CD4-positive, alpha-beta T cell treated with Interleukin-1 beta for 1 hour (primary cell): ENCODE measurements at places on chromosomes 1 and 21.

GRCh38 chr21:45724345-45724961 is 80.9 kb downstream of the PCBP3 start:
- DNase-seq, result no peak

- no peak for DNase-seq
Observed at GRCh38 chr1:235935235-235936225, 68.8 kb upstream of the LYST start.

DNA sequence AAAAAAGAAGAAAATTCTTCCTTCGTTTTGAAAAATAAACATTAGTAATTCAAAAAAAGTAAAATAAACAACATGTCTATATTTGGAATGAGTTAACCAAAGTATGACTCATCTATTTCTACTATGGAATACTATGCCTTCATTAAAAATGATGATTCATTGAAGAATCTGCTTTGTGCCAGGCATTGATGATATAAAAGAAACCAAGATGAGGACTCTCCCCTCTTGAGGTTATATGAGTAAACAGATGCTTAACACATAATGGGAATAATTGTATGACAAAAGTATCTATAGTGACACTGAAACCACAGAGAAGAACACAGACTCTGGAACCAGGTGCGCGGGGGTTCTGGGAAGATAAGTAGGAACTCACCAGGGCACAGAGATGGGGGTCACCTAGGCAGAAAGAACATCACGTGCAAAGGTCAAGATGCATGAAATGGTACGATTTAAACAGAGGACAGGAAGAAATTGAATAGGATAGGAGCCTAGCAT is 18.8 kb downstream of the ELF3 start:
- DNase-seq, result no peak

GRCh38 chr1:24189528-24189927 is 2.4 kb upstream of the IFNLR1 start:
- peak; percentile 35 for DNase-seq

DNA sequence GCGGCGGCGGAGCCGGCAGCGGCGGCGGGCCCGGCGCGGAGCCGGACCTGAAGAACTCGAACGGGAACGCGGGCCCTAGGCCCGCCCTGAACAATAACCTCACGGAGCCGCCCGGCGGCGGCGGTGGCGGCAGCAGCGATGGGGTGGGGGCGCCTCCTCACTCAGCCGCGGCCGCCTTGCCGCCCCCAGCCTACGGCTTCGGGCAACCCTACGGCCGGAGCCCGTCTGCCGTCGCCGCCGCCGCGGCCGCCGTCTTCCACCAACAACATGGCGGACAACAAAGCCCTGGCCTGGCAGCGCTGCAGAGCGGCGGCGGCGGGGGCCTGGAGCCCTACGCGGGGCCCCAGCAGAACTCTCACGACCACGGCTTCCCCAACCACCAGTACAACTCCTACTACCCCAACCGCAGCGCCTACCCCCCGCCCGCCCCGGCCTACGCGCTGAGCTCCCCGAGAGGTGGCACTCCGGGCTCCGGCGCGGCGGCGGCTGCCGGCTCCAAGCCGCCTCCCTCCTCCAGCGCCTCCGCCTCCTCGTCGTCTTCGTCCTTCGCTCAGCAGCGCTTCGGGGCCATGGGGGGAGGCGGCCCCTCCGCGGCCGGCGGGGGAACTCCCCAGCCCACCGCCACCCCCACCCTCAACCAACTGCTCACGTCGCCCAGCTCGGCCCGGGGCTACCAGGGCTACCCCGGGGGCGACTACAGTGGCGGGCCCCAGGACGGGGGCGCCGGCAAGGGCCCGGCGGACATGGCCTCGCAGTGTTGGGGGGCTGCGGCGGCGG is 1.0 kb downstream of the ARID1A start:
- DNase-seq, result peak; percentile 68

GRCh38 chr1:116390195-116390594 is 17.2 kb downstream of the ATP1A1 start:
- DNase-seq, result peak; percentile 38

DNA sequence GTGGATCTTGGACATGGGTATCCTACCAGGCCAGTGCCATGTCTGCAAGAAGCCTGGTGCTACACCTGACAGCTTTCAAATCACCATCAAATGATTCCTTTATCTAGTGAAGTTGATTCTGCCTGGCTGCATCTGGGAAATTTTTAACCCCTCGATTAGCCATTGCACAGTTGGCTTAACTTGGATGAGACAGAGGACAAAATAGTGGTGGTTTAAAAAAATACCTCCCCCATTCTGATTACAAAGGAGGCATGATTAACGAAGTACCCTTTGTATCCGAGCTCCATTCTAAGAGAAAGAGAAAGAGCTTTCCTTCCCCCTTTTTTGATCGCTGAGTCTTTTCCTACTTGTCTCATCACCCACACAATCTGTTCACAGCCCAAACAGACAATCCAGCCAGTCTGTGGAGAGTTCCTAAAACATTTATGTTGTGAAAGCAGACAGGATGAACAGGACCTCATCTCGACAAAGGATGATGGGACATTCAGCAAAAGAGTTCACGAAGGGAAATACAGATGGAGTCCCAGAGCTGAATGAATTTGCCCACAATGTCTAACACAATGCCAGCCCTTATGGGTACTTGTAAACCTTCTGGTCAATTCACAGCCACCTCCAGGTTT is 20.5 kb downstream of the WLS start:
- DNase-seq, result no peak

GRCh38 chr1:96357141-96357765 is 364.3 kb upstream of the PTBP2 start:
- DNase-seq, result no peak

- DNase-seq, result no peak
Observed at GRCh38 chr1:169160845-169161495, 54.5 kb downstream of the ATP1B1 start.

DNA sequence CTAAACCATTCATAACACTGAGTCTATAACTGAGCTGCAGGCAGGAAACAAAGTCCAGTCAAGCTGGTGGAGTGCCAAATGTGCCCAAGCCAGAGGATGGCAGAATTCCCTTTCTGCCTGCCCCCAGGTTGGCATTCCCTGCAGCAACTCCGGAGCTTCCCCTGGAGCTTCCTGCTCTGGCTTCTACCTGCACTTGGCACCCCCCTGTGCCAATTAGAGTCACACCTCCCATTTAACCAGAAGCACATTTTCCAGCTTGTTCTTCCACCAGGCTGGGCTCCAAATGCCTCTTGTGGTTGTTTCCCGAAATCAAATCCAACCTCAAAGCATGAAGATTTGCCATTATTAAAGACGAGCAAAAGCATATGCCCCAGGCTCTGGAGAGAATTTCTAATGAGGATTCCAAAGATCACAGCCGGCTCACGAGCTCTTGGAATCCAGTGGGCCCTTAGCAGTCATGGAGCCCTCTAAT is 294.5 kb downstream of the RRAGC start:
- no peak for DNase-seq

GRCh38 chr1:9425859-9426258 is 113.4 kb upstream of the SLC25A33 start:
- peak; percentile 14 for DNase-seq

- no peak for DNase-seq
Observed at GRCh38 chr21:46187261-46187660, 3.0 kb upstream of the SPATC1L start.

GRCh38 chr1:14128096-14128495 is 428.1 kb downstream of the PRDM2 start:
- no peak for DNase-seq

DNA sequence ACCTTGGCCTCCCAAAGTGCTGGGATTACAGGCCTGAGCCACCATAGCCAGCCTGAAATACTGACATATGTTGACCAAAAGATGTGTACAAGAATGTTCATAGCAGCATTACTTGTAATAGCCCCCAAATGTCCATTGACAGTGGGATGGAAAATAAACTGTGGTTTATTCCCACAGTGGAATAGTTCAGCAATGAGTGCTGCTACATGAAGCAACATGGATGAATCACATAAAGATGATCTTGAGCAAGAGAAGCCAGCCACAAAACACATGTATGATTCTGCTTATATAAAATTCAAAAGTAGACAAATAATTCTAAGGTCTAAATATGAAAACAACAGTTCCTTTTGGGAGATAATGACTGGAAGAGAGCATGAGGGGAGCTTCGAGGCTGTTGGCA is 9.1 kb upstream of the CREG1 start:
- no peak for DNase-seq

GRCh38 chr1:62438163-62438562 is 1.3 kb downstream of the USP1 start:
- DNase-seq, result no peak

- no peak for DNase-seq
Observed at GRCh38 chr21:45617021-45617921, 26.3 kb upstream of the PCBP3 start.

GRCh38 chr1:179166663-179167417 is 62.6 kb downstream of the ABL2 start:
- DNase-seq, result no peak

GRCh38 chr21:41650526-41651145 is 116.2 kb downstream of the RIPK4 start:
- no peak for DNase-seq

DNA sequence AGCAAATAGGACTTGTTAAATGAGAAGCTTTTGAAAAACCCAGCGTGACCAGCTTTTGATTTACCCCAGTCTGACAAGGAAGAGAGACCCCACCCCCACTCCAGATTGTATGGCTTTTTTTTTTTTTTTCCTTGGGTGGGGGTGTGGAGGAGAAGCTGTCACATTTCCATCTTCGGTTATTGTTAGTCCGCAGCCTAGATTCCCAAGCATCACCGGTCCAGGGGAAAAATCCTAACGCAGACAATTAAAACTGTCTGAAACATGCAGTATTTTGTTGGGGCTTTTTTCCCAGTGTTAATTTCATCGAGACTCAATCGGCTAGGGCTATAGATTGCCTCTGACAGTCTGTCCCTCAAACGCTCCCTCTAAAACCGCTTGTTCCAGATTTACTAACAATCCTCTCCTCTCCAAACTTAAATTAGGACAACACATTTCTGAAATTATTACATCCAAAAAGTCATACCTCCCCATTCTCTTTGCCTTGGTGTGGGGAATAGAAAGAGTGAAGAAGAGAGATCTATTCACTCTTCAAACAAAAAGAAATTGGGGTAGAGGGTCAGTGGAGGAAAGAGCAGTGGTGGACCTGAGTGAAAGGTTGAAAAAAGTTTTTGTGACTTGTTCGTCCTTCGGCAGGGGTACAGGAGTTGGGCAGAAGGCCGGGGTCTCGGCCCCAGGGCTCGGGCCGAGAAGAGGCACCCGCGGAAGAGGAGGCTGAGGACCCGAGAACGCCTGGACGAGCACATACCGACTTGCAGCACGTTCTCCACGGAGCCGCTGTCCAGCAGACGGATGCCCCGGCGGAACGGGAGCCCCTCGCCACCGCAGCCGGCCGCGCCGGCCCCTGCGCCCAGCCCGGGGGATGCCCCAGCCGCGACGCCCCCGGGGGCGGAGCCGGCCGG is 1.1 kb downstream of the ZSWIM5 start:
- DNase-seq, result peak; percentile 4

DNA sequence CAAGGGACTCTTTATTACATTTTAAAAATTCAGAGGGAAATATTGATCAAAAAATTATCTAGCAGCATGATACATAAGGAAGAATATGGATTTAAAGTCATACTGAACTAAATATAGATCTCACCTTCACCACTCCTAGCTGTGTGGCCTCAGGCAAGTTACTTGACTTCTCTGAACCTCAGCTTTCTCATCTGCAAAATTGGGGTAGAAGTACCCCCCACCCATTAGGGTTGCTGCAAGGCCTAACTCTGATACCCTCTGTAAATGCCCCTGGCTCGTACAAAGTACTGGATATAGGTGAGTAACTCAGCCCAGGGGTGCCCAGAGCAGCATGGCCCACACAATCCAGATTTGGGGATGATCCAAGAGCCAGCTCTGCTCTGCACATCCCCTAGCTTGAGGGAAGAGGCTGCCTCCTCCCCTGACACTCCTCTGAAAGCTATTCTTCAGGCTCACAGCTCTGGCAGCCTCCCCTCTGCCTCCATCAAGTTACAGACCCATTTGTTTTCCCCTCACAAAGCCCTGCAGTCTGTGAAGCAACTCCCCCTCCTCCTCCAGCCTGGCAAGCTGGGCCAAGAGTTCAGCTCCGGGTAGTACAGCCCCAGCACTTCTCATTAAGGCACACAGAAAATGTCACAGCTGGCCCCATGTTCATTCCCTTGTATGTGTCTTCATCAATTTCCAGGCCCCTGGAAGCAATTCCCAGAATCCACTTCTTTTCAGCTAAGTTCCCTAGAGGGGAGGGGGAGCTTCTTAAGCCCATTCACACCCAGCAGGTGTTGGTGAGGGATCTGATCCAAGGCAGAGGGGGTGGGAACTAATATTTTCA is 143.7 kb downstream of the PLPP3 start:
- no peak for DNase-seq

- no peak for DNase-seq
Observed at GRCh38 chr21:43575473-43575844, 83.8 kb downstream of the HSF2BP start.

DNA sequence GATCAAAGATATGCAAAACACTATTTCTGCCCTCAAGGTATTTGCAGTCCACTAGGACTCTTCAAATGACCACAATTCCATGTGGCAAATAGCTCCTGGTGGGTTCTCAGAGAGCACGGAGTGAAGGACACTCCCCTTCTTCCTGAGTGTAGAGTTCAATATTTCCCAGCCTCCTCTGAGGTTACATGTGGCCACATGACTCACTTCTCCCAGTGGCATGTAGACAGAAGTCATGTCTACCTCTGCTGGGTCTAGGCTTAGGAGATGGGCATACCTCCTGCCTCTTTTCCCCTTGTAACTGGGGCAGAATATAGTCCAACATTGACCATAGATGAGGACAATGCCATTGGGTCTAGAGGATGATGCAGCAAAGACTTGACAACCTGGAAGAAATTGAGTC is 191.4 kb downstream of the MIS18A start:
- DNase-seq, result no peak
